ENCODE measurements at places on chromosomes 16 and 17.

DNA sequence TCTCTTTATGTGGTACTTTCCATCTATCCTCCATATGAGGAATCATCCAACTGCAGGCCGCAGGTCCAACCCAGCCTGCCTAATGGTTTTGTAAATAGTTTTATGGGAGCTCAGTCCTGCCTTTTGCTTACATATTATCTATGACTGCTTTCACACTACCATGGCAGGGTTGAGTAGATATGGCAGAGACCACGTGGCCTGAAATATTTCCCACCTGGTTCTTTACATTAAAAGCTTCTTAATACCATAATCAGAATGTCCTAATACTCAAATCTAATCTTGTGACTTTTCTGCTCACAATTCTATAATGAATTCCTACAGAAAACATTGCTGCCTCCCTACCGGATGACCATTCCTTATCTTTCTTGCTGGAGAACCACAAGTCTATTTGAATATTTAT is 71.7 kb downstream of the SHCBP1 start:
- no peak for DNase-seq

DNA sequence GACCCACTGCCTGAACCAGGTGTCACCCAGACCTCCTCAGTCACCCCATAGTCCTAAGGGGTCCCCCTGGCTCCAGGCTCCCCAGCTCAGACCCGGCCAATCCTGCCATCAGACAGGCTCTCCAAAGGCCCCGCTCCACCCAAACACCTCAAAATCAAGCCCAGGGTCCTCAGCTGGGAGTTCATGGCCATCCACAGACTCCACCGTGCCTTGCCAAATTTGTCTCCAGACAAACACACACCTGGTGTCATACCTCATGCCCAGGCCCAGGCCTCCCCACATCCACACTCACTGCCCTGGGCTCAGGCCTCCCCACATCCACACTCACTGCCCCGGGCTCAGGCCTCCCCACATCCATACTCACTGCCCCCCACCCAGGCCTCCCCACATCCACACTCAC is 12.5 kb downstream of the RPH3AL start:
- no peak for DNase-seq

DNA sequence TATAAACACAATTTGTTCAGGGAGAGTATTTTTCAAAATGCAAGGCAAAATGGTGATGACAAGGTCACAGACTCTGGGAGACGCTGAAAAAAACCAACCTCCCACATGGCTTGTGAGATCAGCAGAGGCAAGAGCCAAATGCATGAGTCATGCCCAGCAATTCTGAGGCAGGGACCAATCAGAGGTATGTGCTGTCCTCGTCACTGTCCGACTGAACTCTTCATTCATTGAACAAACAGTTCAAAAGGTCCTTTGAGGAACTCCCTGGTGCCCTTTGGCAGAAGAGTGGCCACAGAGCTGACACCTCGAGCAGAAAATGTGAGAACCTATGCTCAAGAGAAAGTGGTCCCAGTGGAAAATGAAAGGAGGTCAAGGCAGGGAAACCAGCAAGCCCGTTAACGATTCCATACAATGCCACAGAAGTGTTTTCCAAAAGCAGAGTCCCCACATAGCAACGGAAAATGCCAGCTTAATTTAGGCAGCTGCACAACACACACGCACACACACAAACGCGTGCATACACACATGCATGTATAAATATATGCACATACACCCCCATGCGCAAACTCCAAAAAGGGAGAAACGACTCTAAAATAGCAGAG is 50.9 kb downstream of the CDH11 start:
- no peak for DNase-seq

DNA sequence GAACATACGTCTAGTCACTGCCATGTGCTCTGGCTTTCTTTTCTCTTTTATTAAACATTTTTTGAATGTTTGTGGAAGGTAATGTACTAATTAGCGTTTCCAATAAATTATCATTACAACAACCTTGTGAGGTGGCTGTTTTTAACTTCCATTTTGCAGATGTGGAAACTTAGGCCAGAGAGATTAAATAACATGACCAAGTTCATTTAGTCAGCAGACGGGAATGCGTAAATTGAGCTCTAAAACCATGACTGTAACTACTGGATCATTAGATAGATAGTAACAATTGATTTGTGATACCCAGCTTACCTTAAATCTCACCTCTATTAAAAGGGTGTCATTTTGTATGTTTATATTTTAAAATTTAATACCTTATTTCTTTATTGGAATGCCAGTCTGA is 49.4 kb downstream of the RABEP1 start:
- no peak for DNase-seq

- DNase-seq: no peak
These were observed 269.6 kb upstream of the RPL38 start for GRCh38 chr17:73933871-73934270.

DNA sequence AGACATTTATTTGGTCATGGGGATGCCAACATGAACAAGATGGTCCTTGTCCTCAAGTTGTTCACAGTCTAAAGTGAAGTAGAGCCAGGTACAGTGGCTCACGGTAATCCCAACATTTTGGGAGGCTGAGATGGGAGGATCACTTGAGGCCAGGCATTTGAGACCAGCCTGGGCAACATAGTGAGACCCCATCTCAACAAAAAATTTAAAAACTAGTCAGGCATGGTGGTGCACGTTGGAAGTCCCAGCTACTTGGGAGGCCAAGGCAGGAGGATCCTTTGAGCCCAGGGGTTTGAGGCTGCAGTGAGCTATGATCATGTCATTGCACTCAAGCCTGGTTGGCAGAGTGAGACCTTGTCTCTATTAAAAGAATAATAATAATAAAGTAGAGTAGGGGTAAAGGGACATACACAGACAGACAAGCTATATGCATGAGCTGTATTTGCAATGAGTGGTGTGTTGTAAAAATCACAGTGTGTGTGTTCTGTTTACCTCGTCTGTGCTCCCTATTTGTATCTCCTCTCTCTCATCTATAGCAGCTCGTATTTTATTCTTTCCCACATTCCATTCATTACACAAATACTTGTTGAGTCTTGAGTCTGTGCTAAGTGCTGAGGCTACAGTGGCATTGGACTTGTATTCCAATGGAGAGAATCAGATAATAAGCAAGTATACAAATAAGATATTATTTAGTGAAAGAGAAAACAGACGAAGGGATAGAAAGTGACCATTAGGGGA is 73.9 kb upstream of the DHX40 start:
- no peak for DNase-seq

DNA sequence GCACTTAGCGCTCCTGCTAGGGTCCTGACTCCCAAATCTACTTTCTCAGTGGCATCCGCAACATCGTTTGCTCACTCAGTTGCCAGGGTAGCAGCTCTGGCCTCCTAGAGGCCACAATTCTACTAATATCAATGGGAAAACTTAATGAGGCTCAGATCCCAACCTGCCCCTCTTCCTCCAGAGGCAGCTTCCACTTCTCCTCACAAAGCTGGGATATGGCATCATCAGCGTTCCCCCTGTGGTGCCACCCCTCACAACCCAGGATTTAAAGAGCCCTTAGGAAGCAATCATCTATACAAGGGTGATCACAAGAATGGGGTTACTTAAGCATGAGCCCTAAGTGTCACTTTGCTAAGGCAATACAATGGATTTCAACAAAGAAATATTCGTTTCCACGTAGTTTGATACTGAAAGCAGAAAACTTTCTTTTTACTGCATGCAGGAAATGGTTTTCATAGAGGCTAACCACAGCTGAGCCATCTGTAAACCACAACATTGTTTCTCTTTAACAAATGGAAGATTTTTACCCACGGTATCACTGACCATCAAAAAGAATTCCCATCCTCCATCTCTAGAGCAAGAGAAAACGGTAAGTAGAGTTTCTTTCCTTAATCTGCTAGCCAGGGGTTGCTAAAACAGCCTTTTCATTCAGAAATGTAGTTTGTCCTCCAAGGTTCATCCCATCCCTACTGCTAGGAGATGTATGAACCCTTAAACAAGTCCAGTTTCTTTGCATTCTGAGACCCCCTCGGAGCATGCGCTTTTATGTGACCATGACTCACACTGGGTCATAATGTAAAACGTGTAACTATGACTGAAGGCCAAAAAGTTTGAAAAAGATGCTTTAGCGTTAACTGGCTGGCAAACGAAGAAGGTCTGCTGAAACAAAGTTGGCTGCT is 68.3 kb upstream of the BCAR1 start:
- no peak for DNase-seq

- DNase-seq: peak; percentile 34
These were observed 5.2 kb upstream of the CDH8 start for GRCh38 chr16:62041401-62041800.

DNA sequence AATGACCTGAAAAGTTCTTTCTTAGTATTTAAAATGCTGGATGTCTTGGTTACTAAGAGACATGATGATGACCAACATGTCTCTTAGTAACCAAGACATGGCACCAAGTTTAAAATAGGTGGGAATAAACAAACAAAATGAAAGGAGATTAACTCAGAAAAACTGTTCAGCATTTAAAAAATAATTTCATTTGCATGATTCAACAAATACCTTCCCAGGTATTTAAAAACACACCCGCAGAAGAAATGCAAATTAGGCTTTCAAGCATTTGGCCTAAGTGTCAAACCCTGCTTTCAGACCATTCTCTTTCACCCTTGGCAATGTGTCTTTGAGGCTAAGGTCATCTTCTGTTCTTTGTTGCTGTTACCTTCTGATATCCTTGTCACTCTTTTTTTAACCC is 91.4 kb upstream of the CORO6 start:
- DNase-seq: no peak

DNA sequence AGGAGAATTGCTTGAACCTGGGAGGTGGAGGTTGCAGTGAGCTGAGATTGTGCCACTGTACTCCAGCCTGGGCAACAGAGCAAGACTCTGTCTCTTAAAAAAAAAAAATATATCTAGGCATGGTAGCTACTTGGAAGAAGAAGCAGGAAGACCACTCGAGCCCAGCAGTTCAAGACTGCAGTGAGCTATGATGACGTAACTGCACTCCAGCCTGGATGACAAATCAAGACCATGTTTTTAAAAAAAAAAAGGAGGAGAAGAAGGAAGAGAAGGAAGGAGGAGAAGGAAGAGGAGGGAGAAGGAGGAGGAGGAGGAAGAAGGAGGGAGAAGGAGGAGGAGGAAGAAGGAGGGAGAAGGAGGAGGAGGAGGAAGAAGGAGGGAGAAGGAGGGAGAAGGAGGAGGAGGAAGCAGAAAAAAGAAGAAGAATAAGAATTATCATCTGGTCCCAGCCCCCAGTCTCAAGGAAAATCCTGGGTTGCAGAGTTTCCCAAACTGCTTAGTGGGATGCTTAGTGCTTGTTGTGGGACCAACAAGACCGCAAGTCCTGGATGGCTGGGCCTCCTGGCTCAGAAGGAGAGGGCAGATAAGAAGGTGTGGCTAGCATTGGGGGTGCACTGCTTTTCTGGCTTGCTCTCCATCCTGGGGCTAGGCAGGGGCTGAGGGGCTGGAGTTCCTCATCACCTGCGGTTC is 3.7 kb upstream of the DRC7 start:
- DNase-seq: no peak

DNA sequence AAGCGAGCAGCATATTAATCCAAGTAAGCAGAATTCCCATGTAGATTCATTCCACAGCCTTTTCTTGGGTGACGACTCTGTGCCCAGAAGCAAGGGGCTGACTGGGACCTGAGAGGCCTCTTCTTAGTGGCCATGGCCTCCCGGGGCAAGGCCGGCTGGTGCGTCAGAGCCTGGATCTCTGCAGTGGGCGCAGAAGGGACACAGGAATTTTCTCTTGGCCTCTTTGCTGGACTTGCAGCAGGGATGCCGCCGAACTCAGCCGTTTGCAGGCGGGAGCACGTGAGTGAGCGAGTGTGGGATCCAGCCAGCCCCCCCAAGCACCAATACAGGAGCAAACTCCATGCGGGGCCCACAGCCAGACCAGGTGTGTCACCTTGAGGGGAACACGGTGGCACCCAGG is 151.8 kb downstream of the RPTOR start:
- DNase-seq: no peak

GRCh38 chr16:49849037-49849753 is 6.7 kb downstream of the ZNF423 start:
- DNase-seq: no peak

DNA sequence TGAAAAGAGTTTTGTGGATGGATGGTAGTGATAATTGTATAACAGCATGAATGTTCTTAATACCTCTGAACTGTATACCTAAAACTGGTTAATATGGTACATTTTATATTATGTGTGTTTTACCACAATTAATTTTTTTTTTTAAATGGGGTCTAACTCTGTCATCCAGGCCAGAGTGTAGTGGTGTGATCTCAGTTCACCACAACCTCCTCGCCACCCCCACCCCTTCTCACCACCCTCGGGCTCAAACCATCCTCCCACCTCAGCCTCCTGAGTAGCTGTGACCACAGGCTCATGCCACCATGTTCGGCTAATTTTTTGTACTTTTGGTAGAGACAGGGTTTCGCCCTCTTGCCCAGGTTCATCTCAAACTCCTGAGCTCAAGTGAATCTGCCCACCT is 123.2 kb downstream of the CDRT15L2 start:
- DNase-seq: no peak

- no peak for DNase-seq
These were observed 67.8 kb downstream of the ANKRD11 start for GRCh38 chr16:89422527-89422904.

GRCh38 chr16:66190411-66190810 is 176.1 kb upstream of the CDH5 start:
- DNase-seq: no peak

- no peak for DNase-seq
These were observed 14.7 kb downstream of the AOC3 start for GRCh38 chr17:42865638-42866094.

DNA sequence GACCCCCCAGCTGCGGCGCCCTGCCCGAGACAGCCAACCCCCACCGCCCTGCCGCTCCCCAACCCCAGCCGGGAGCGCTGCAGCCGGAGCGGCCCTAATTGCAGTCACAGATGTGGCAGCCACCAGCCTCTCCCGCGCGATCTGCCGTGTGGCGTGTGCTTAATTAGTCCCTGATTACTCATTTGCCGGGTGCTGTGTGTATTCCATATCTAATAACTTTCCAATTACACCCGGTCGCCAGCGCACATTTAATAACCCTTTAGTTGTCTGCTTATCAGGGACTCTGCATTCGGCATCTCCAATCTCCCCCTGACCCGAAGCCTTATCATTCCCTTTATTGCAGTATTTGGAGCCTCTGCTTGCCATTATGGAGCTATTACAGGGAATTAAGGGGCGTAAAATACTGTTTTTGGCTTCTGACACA is 236.7 kb upstream of the CIBAR2 start:
- peak; percentile 70 for DNase-seq

- no peak for DNase-seq
These were observed 7.8 kb downstream of the MLYCD start for GRCh38 chr16:83906683-83907082.

DNA sequence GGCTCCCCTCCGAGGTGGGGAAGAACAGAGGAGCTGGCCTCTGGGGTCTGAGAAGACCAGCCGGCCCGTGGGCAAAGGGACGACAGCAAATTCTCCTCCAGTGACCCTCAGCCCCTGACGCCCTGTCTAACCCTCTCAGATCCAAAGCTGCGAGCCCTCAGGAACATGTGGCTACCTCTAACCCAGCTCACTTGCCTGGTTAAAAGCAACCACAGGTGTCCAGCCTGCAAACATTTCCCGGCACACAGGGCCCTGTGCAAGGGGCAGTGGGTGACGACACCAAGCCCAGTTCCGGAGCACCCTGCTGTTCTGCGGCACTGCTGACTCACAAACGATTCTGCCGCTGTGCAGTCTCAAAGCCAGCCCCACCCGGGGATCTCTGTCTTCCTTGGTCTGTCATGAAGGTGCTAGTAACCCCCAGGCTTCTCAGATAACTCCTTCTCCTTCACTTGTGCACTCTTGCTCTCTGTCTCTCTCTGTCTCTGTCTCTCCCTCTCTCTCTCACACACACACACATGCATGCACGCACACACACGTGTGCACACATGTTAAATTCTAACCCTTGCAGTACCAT is 23.0 kb downstream of the WNT3 start:
- DNase-seq: no peak

GRCh38 chr16:64696866-64697265 is 425.0 kb downstream of the CDH11 start:
- no peak for DNase-seq
